T-helper 2 cell treated with Interferon-gamma antibody and Interleukin-4, amounts not matched to agents 5 μg/mL and 100 μg/mL, for 36 hours (primary cell): ENCODE measurements at places on chromosomes 11 and 22.
A peak's percentile ranks its signal among the peaks of the same experiment; 100 is the strongest.

GRCh38 chr11:6319001-6319703 is 1.1 kb downstream of the CAVIN3 start:
- no peak for DNase-seq

- DNase-seq = peak; percentile 47
Observed at GRCh38 chr11:45834298-45834756, 12.9 kb upstream of the CRY2 start.

DNA sequence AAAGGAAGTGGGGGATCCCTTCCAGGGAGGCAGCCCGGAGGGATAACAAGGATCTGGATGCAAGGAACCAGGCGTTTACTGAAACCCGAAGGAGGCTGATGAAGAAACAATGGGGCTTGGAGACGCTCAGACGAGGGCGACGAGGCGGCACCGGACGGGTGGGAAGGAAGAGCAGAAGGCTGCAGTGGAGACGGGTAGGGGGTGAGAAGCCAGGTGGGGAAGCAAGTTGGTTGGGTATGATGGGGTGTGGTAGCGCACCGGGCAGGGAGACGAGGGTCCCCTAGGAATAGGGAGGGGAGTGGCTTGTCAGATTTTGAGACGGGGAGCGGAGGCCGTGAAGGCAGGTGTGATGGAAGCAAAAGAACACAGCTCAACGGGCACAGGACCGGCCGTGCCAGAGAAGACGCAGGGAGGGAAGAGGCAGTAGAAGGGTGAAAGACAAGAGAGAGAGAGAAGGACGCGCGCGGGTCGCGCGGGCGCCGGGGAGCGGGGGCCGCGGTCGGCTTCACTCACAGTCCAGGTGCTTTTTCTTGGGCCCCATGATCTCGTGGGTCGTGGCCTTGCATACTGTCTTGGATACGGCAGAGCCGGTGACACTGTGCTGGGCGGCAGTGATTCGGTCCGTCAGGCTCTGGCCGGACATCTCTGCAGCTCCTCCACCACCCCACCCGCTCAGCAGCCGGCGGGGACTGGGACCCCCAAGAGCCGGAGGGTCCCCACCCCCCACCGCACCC is 579 bp downstream of the PICALM start:
- peak; percentile 39 for DNase-seq

DNA sequence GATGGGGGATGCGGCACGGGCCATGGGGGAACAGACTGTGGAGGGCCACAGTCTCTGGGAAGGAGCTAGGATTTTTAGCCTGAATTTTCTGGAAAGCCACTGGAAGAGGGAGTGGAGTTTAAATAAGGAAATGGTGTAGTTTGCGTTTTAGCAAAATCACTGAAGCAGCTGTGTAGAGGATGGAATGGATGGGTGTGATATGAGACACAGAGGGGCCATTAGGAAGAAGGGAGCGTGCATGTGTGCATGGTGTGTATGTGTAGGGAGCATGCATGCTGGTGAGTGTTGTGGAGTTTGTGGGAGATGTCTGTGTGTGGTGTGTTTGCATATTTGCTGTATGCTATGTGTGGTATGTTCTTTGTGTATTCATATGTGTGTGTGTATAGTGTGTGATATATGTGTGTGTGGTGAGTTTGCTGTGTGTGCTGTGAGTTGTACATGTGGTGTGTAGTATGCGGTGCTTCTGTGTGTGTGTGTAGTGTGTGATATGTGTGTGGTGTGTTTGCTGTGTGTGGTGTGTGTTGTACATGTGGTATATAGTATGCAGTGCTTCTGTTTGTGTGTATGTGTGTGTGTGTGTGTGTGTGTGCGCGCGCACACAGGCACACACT is 67.6 kb downstream of the FBXO7 start:
- DNase-seq = no peak

- DNase-seq = no peak
Observed at GRCh38 chr11:33669598-33670249, 30.9 kb downstream of the C11orf91 start.

DNA sequence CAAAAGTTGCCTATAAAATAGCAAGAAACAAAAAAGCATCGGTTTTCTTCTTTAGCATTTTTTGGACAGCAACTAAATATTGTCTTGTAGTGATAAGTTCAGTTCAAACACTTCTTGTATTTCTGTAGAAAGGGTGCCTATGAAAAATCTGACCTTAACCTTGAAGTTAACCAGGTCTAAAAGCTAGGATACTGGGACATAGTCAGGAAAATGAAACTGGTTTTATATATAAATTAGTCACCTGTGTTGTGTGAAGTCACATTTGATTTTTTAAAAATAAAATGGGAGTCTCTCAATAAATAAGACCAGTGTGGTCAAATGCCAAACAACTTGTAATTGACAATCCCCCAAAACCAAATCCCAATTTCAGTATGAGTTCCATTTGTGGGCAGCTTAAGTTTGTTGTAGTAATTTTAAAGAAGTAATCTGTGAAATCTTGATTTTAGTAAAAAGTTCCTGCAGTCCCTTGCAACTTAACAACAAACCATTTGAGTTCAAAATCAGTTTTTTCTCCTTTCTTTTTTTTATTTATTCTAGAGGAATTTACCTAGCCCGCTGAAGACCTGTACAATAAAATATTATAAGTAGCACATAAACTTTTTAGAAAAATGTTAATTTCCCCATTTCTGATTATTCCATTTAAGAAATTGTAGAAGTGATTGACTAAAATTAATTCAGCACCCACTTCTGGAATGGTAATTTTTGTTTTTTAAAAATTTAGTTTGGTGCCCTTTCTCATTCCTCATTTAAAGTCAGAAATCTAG is 84.5 kb upstream of the PPARA start:
- no peak for DNase-seq
